ENCODE measurements at places on chromosomes 5 and 9.
A peak's percentile ranks its signal among the peaks of the same experiment; 100 is the strongest.

DNA sequence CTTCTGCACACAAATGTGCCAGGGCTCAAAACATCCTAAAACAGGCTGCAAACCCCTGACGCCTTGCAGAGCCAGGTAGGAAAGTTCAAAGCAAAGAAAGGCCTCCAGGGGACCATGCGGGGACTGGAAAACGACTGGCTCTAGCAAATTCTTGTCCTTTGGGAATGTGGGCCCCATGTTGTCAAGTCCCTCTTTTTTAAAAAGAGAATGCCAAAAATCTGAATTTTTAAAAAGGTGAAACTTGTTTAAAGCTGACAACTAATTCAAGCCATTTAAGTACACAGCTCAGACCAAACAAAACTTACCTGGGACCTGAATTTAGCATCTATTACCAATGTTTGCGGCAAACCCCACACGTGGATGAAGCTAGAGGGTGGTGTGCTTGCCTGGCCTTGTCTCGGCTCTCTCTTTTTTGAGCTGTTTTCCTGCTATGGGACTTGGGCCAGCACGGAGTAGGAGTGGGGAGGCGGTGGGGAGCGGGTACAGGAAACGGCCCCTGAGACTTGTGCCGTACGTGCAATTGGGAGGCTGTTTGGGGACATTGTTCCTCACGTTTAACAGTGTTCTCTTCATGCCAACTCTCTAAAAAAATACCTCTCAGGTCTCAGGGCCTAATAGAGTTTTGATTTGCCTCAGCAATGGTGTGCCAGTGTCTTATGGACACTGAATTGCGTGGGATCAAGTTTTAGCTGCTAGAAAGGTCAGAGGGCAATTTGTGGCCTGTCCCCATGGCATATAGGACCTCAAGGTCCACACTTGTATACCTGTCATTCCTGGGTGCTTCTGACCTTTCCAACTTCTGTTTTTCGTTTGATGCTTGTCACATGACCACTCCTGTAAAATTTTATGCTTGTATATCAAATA, 15.1 kb upstream of the PHF19 start:
- no peak for DNase-seq

DNA sequence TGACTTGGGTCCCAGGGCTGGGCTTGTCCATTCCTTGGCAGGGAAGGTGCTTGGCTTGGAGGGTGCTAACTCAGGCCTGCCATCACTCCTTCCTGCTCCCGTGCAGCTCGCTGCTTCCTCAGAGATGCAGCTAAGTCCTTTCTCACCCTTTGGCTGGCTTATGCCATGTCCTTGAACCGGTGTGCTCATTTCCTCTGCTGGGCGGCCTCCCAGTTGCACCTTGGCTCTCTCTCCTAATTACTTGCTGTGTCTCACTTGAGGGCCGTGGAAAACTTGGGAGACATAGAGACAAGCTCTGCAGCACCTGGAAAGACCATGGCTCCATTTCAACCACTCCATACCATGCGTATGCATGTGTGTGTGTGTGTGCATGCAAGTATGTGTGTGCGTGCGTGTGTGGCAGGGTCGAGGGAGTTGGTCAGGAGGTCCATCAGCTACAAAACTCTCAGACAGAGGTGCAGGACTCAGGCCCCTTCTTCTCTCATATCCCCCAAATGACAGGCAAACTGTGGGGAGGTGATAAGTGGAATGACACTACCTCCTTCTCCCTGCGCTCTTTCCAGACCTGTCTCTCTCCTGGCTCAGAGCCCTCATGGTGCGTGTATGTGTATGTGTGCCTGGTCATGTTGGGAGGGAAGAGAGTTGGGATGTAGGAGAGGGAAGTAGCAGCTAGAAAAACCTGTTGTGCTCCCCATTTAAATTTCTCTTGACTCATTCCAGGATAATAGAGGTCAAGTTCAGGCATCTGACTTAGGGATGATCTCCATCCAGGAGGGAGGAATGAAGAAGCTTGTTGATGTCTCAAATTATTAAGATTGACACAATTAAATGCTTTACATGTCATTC, 17.6 kb upstream of the MTMR12 start:
- no peak for DNase-seq

DNA sequence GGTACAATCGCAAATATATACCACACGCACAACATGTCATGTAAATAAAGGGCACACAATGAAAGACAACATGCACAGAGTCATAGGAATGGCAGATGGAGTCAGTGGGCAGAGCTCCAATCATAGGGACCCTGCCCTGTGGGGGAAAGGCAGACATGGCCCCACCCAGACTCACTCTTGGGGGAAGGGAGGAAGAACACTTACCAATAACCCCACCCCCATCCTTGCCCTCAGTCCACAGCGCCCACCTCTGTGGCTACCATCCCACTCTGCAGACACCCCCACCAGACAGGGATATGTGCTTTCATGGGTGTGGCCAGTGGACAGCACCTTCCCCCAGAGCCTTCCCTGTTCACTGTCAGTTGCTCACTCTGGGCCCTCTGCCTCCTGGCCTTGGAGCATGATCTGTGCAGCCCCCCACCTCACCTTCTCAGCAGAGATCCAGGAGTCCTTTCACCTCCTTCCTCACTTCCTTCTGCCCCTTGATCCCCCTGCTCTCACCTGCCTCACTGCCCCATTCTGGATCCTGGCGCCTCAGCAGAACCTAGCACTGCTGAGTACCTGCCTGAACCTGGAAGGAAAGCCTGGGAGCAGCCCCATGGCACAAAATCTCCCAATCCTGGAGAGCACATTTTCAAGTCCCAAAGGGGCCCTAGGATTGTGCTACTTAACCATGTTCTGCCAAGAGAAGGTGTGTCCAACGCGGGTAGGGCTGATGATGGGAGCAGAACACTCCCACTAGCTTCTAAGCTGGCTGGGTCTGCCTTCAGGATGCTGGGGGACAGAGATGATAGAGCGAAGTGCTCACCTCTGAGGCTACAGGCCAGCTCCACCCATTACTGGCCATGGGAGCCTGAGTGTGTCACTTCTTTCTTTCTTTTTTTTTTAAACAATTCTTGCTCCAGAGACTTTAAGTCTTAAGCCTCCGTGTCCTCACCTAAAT, 1.5 kb upstream of the PHF19 start:
- DNase-seq = no peak

- DNase-seq = peak; percentile 51
Measured at GRCh38 chr9:134325096-134325812, 1.0 kb upstream of the RXRA start.

- peak; percentile 59 for DNase-seq
Measured at GRCh38 chr5:160506006-160507004, 84.7 kb downstream of the PTTG1 start.

- DNase-seq = no peak
Measured at GRCh38 chr5:157741131-157741530, 2.4 kb upstream of the LSM11 start.

DNA sequence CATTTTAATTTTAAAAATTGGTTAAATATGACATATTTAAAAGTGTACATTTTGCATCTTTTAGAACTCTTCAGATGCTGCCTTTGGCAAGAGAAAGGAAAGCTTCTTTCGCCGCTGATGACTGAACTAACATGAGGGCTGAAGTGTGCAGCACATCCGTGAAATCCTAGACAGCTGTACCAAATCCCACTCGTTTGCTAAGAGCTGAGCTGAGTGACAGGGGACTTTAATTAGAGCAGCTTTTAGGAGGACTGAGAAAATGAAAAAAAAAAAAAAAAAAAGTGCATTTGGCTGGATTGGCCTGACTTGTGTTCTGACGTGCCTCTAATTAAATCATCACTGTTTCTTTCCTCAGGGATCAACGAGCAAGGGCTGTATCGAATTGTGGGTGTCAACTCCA, 271.3 kb downstream of the ARHGAP26 start:
- DNase-seq = no peak

DNA sequence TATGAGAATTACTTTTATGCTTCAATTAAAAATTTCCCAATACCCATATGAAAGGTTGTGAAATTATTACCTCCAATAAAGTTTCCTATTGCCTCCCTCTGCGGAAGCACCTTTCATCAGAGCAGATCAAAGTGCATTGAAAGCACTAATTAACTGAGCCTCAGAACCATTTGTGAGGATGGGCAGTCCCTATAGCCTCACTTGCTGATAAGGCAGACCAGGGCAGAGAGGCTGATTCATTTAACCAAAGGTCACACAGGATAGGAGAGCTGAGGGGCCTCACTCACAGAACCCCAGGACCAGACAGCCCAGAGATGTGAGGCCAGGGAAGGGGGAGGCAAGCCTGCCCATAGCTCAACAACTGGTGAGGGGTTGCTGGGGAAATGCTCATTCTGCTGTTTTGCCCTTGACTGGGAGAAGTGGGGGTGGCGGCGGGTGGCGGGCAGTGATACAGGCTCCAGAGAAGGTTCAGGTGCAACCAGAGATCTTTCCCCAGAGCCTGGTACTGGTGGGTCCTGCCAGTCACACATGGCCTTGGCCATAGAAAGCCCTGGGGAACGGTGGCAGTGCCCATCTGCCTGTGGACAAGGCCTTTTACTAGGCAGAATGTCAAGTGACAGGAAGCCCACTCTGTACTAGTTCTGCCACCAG, 57.9 kb downstream of the MACROH2A1 start:
- DNase-seq = no peak

DNA sequence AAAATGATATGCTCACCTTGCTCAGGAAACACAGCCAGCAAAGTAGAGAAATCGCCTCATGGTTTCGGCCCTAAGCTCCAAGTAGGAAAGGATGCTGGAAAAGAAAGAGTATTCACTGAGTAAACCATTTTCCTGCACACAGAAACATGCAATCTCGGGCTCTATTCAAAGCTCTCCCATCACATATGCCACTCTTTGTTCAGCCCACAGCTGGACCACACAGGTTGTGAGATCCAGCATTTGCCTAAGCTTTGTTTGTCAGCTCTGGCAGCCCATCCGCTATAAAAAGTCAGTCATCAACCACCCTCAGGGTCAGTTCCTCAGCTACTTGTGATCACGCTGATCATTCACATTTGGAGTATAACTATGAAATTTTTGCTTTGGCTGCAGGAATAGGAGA, 96.5 kb upstream of the SMARCA2 start:
- no peak for DNase-seq

DNA sequence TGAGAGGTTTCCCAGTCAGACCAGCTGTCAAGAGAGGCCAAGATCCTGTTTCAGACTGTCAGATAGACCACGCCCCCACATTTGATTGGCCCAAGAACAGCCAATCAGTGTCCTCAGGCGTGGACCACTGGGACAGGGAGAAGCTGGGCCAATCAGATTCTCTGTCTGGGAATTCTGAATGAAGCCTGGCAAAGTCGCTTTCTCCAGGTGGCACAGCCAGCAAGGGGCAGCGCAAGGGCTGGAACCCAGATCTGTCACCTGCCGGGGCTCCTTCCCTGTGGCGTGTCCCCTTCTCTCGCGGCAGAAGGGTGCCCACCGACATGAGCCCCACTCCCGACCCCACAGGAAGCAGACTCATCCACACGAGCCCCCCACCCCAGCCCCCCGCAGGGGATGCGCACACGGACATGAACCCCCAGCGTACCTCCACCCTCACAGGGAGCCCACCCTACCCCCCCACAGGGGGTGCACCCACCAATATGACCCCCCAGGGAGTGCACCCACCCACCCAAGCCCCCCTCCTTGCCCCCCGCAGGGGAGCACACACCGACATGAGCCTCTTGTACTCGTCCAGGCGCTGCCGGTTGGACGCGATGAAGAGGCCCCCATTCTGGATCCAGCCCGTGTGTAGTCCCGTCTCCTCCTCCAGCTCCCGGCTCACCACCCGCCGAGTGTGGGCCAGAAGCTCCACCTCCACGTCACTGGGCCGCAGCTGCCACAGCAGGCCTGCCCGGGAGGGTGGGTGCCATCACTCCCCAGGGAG, 6.1 kb downstream of the SARDH start:
- DNase-seq = no peak

- DNase-seq = no peak
Measured at GRCh38 chr5:96595300-96596090, 66.7 kb upstream of the CAST start.

- no peak for DNase-seq
Measured at GRCh38 chr9:129624947-129625346, 1.0 kb upstream of the NTMT1 start.

All from hindlimb muscle (tissue), 1 donor.